NCI-H1105 (cell line): ENCODE measurements at places on chromosomes 7 and 10.

- no peak for DNase-seq
These were observed 151.1 kb downstream of the TMEM26 start for GRCh38 chr10:61302124-61302523.

DNA sequence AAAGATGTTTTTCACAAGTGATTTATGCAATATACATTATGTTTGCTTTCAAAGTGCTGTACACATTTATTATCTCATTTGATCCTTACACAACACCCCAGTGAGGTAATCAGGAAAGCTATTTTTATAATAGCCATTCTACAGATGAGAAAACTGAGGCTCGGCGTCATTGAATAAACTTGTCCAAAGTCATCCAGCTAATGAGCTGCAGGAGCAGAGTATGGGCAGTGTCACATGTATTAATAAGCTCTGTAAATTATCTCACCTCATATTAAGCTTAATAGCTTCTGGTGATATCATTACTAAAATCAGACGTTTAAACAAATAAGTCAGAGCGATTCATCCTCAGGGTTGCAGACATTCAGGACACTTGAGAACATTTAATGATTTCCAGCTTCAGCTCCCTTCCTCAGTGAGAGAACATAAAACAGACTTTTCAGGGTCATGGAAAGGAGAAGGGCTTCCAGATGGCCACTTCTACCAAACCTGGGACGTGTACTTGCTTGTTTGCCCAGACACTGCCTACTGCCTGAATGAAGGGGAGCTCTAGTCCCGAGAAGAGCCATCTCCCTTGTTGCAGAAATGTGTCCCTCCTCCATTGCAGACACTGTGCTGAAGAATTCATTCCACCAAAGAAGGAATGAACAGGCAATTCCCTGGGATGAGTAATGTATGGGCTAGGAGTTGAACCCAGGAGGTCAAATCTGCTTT, 20.5 kb upstream of the FZD1 start:
- DNase-seq, result no peak

DNA sequence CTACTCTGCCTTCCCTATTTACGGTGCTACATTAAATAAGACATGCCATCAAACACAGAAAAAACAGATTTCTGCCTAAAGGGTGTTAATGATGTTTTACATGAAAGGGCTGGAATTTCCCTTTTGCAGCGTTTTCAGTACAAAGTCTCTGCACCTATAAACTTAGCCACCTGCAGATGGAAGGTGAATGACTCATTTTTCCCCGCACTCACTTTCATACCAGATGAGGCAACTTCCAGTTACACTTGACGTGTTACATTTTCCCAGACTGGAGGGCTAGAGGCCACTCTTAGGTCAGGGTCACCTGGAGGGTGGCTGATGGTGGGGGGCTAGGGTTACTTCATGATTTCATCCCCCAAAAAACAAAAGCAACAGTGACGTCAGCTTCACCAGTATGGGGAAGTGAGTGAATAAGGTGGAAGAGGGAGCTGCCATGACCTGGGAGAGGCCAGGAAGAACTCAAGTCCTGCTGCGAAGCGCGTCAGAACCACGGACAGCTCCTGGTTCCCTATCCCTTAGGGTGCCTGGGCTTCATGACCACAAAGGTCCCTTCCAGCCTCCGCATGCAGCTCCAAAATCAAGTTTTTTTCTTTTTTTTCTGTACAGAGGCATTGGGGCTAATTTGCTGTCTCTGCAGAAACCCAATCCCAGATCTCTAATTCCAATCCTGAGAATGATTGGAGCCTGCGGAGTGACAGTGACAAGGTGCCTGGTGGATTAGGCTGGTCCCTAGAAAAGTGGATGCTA, 94.0 kb downstream of the ADARB2 start:
- no peak for DNase-seq

- DNase-seq, result no peak
These were observed 51.4 kb downstream of the SH3PXD2A start for GRCh38 chr10:103803941-103804340.

- no peak for DNase-seq
These were observed 151.9 kb upstream of the ITGB1 start for GRCh38 chr10:33109788-33110469.

- DNase-seq, result no peak
These were observed 26.6 kb downstream of the SEMA3D start for GRCh38 chr7:85160223-85160622.
